Smooth muscle cell of bladder (primary cell): ENCODE measurements at places on chromosomes 4 and X. TPM values are rescaled to one million over a fixed set of nuclear protein-coding genes. Genes with fewer than 3 reads are reported as not detected.

CWH43 gene
- total RNA-seq, result not detected in 2 replicates

POLN gene
- 2.3 and 4.0 TPM in 2 replicates for total RNA-seq

MGARP gene
- 19.2 and 31.9 TPM in 2 replicates for total RNA-seq

ARHGAP4 gene
- 1.1 and 1.3 TPM in 2 replicates for total RNA-seq

ADAM29 gene
- total RNA-seq, result under 0.01 TPM in 1 of 2 replicates, not detected in the other

CT55 gene
- not detected in 2 replicates for total RNA-seq

GABRQ gene
- total RNA-seq, result not detected in 2 replicates

OPRPN gene
- not detected in 2 replicates for total RNA-seq

IGFBP7 gene
- 255 and 405 TPM in 2 replicates for total RNA-seq

SMIM10L2A gene
- total RNA-seq, result 0.28 and 0.83 TPM in 2 replicates

DUX4 gene
- not detected in 2 replicates for total RNA-seq

TSPAN6 gene
- 25.9 and 30.0 TPM in 2 replicates for total RNA-seq

TGIF2LX gene
- not detected in 2 replicates for total RNA-seq

MAGEB10 gene
- total RNA-seq, result not detected in 2 replicates

NAA11 gene
- total RNA-seq, result not detected in 2 replicates

TCEAL8 gene
- total RNA-seq, result 119 and 133 TPM in 2 replicates
